ENCODE measurements at places on chromosomes 3 and 15.

DNA sequence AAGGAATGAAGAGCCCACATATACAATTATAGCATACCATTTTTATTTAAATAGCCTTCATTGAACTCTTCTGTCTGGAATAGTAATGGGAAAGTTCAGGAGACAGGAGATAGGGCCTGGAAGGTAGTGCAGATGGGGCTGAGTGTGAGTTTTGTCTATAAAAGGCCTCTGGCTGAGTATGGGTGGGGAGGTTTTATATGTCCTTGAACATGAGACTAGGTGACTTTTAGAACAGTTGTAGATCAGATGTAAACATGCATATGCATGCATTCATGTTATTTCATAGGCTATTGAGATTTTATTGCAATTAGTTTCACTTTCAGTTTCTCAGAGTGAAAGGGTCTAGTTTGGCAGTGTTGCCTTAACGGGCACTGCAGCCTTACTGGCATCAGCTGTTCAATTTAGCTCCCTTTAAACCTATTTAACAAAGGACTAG, 27.1 kb downstream of the CGGBP1 start:
- peak; percentile 10 for DNase-seq

- DNase-seq = no peak
Measured at GRCh38 chr3:32136703-32137102, 30.3 kb downstream of the GPD1L start.

- no peak for DNase-seq
Measured at GRCh38 chr15:52360229-52361203, 64.9 kb upstream of the MYO5C start.

- DNase-seq = no peak
Measured at GRCh38 chr3:126816986-126817777, 113.1 kb downstream of the CHCHD6 start.

DNA sequence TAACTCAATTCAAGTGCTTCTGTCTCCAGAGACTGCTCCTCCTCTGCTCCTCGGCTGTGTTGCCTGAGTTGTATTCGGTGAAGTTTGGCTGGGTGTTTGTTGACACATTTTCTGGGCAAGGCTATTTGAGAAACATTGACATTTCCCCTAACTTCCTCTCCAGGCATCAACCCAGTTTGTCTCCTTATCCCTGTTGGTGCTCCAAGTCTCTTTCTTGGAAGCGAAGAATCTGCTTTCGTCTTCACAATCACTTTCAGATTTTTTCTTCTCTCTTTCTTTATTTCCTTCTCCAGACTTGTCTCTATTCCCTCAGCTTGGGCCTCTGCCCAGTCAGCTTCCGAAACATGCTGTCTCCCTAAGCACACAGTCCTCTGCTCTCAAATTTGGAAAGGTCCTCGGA, 84.7 kb downstream of the ETV5 start:
- DNase-seq = no peak

GRCh38 chr15:25886498-25887140, 23.5 kb upstream of the ATP10A start:
- no peak for DNase-seq

GRCh38 chr3:15331606-15332404, 581 bp downstream of the SH3BP5 start:
- peak; percentile 43 for DNase-seq

- DNase-seq = no peak
Measured at GRCh38 chr3:106560451-106560966, 691.7 kb upstream of the CBLB start.

GRCh38 chr3:10504171-10505049, 976 bp downstream of the ATP2B2 start:
- peak; percentile 79 for DNase-seq

GRCh38 chr3:158460926-158461325, 110.1 kb upstream of the MLF1 start:
- DNase-seq = no peak

DNA sequence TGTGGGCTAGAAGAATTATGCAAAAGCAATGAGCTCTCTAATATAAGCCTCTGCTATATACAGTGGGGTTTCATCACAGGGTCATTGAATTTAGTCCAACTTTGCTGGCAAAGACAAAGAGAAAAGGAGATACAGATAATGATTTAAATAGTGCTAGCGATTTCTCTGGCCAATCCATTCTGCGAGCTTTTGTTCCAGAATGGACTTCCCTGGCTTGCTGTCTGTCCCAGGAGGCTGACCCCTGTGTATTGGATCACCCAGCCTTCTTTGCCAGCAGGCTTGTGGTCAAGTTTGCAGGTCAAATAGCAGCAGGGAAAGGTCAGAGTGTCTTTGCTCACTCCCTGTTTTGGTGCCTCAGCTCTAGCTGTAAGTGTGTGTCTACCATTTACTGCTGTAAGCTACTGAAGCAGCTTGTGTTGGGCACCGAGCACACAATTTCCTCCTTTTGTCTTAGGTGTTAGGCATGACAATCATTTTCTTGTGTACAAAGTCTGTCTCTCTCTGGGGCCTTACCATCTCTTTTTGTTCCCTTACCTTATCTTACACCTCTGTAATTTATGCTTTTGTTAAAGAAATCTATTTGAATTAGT, 55.7 kb downstream of the UNC13C start:
- DNase-seq = no peak

- DNase-seq = no peak
Measured at GRCh38 chr3:122132949-122133540, 50.4 kb upstream of the CASR start.

- no peak for DNase-seq
Measured at GRCh38 chr3:65831733-65832425, 206.8 kb downstream of the MAGI1 start.

- DNase-seq = no peak
Measured at GRCh38 chr15:38535491-38536200, 29.0 kb downstream of the RASGRP1 start.

- no peak for DNase-seq
Measured at GRCh38 chr3:106685745-106686144, 691.5 kb upstream of the CCDC54 start.

DNA sequence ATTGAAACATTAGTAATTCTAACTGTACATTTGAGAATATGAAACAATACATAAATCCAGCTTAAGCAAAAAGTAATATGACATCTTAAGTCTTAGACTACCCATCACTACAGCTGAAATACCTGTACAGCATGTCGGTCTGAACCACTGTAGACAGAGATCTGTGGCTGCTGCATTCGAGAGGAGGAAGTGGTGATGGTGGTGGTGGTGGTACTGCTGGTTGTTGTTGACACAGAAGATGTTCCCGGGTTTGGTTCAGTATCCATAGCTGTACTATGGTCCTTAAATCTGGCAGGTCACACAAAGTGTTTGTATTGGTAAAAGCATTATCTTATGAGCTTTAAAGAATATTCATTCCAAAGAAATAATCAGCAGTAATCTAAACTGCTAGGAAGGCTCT, 2.9 kb downstream of the PHC3 start:
- DNase-seq = no peak

- DNase-seq = no peak
Measured at GRCh38 chr3:37993067-37993455, 2.5 kb downstream of the VILL start.

- no peak for DNase-seq
Measured at GRCh38 chr15:61097043-61097442, 132.1 kb downstream of the RORA start.

GRCh38 chr3:33355611-33356010, 78.4 kb downstream of the FBXL2 start:
- peak; percentile 55 for DNase-seq

- no peak for DNase-seq
Measured at GRCh38 chr15:76162784-76163456, 103.1 kb downstream of the TMEM266 start.

GRCh38 chr3:139291276-139292051, 52.4 kb upstream of the MRPS22 start:
- DNase-seq = no peak

DNA sequence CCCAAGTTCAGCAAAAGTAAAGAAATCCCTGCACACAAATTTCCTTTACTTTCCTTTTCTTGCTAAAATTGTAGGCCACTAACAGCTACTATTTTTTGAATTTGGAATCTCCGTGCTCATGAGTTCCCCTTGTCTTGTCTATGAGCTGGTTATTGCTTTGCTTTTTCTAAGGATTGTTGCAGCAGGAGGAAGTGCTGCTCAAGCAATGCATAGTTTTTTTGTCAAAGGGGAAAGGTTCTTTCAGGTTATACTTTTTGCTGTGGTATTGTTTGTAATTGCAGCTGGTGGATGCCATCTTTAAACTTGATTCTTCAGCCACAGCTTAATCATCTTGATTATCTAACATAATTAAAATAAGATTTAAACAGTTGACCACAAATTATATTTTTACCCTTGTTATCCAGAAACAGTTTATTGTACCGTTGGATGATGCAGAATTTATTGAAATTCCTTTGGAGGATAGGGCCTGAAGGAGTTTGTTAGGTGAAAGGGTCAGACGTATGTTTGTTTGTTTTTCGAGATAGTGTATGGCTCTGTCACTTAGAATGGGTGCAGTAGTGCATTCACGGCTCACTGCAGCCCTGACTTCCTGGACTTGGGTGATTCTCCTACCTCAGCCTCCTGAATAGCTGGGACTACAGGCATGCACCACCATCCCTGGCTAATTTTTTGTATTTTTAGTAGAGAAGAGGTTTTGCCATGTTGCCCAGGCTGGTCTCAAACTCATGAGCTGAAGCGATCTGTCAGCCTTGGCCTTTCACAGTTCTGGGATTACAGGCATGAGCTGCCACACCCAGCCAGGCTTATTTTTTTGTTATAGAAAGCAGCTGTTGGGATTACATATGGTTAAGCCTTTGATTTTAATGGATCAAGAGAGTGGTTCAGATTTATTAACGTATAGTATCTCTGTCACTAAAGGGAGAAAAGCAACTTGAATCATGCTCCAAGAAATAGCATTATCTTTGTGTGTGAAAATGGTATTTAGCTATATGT, 11.7 kb downstream of the MGA start:
- no peak for DNase-seq

DNA sequence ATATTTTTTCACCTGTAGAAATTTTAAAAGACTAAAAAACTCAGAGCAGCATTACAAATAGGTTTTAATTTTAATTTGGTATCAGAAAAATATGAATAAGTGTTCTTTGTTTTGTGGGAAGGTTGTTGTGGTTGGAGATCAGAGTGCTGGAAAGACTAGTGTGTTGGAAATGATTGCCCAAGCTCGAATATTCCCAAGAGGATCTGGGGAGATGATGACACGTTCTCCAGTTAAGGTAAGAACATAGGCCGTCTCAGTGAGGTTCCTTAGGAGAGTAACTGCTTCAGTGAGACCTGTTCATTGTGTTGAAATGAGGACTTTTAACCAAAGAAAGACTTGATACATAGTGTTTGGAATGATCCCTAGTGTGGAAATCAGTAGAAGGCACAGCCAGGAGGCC, 44.8 kb downstream of the OPA1 start:
- DNase-seq = no peak

GRCh38 chr3:126777366-126777765, 73.3 kb downstream of the CHCHD6 start:
- no peak for DNase-seq

Measured in HuH-7 (cell line).